MM.1S (cell line): ENCODE measurements at places on chromosomes 2 and 18.

DNA sequence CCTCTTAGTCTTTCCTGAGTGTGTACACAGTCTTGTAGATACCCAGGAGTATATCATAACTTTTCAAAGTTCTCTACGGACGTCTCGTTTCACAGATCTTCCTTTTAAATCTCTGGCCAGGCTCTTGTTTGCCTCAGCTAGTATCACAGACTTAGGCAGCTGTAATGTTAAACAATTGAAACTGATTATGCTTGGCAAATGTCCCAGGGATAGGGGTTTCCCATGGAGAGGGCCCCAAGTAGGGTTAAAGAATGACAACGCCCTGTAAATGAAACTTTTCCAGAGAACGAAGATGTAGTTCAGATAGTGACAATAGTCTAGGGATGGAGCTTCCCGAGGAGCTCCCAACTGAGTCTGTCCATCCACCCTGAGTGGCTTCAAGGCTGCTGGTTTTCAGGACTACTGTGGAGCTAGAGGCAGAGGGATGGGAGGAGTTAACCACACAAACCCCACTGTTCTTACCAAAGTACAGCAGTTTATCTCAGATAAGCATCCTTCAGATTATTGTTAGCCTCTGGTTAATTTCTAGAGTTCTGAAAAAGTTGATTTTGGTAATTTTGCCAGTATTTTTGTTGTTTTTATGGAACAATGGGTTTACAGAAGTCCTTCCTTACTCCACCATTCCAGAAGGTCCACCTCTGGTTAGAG is 9.1 kb downstream of the NEURL3 start:
- DNase-seq: no peak

GRCh38 chr2:208320686-208321085 is 54.6 kb downstream of the PIKFYVE start:
- DNase-seq: peak; percentile 67

DNA sequence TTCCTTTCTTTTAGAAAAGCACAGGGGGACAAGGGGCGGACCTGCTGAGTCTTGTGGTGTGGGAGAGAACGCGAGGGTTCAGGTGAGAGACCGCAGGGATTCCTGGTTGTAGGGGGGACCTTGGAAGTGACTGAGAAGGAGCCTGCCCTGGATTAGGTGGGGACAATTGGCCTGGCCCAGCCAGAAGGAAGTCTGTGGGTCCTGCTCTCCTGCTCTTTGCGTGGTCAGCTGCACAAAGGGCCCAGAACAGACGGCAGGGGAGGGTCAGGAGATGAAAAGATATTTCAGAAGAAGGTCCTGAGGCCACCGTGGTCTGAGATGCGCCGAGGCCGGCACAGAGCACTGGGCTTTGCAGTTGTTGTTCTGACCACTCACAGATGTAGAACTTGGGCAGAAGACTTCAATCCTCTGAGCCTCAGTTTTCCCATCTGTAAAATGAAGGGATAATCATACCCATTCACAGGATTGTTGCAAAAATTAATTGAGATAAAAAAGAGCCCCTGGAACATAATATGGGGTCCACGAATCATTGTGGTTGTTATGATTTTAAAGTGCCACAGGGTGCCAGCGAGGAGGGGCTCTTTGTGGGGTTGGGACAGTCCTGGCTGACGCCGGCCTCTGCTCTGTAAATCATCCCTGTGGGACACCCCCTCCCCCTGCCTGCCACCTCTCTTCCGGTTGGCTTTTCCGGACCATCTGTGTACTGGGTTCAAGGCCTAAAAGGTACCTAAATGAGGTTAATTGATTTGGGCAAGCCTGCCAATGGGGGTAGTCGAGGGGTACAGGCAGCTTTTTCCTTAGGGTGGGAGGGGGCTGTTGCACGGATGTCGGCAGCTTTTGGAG is 1.8 kb downstream of the LPIN1 start:
- peak; percentile 66 for DNase-seq

GRCh38 chr2:203908066-203908796 is 28.3 kb upstream of the ICOS start:
- DNase-seq: no peak

DNA sequence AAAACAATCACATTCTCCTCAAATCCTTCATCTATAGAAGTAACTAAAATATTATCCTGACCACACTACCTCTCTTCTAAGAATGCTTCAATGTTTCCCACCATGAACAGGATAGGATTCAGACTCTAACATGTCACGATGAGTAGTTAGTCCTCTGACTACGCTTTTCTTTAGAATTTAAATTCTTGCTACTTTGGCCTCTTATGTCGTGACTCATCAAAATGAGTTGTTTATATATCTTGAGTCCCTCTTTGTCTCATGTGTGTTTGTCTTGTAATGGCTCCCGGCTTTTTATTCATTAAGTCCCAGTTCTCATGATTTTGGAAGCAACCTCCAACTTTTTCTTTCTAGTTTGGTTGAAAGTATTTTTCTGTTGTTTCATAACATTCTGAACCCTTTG is 1289.2 kb downstream of the DSC3 start:
- no peak for DNase-seq

DNA sequence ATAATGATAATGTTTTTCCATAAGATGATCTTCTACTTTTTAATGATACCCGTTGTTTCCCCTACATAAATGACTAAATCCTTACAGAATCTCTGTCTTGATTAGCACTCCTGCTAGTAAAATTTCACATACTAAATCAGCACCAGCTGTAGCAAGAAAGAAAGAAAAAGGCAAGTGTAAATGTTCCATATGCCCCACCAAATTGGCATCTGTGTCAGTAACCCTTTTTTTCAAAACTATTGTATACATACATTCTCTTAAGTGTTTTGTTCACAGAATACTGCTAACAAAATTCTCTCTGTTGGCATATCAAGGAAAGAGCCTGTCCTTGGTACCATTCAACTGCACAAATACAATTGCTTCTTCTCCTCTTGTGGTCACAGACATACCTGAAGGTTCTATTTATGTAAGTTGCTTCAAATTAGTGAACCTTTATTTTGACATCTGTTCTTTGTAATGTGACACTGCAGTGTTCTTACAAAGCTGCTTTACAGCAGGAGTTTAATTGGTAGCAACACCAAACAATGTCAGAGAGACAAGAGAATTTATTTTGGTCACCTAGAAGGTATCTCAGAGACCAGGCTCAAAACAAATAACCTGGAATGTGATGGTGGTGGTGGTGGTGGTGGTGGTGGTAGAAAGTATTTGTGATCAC is 641.9 kb downstream of the ZEB2 start:
- DNase-seq: no peak
